ENCODE measurements at places on chromosomes 7 and 10.
A peak's percentile ranks its signal among the peaks of the same experiment; 100 is the strongest.

GRCh38 chr10:108736111-108736510 lies 1187.2 kb downstream of the XPNPEP1 start:
- no peak for DNase-seq

DNA sequence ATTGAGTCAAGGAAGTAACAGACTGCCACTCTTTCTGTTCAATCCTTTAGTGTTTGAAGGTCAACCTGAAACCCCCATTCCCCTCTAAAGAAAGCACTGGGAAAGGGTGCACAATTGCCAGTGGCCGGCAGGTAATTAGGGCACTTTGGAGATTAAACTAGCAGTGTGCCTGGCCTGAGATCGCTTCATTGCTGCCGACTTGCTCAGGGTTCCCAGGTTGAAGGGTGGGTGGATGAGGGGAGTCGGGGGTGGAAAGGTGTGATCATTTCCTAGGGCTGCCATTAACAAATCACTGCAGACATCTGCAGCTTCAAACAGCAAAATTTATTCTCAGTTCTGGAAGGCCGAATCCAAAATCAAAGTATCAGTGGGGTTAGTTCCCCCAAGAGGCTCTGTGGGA lies 16.3 kb upstream of the BTBD16 start:
- DNase-seq: no peak

DNA sequence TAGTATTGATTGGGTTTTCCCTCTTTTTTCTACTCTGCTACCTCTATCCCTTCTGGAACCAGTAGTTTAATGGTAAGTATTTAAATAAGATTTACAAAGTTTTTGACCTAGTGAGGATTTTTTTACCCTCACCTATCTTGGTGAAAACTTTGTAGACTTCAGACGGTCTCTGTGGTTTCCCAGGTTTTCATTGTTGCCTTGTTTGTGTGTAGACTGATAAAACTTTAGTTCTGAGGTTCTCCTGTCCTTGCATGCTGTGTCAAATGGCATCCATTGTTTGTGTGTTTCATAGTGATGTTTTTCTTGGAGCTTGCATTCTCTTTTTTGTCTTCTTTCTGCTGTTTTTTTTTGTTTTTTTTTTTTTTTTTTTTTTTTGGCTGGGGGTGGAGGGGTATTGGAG lies 22.6 kb downstream of the ZNRF2 start:
- no peak for DNase-seq

GRCh38 chr10:44924261-44925040 lies 13.3 kb downstream of the TMEM72 start:
- no peak for DNase-seq

DNA sequence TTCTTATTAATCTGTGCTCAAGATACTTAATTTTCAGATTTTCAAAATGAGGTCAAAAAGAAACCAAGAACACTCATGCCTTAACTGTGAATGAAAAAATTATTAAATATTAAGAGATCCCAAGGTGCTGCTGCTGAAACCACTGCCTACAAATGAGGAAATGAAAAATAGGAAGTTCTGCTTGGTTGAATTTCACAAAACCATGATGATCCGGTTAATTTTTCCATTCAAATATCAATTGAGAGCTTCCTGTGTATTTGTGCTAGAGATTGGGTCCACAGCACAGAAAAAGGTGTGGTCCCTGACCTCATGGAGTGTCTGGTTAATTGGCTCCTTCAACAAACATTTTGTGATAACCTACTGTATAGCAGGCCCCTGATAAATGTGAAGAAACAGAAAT lies 132.7 kb upstream of the YAE1 start:
- no peak for DNase-seq

- DNase-seq: no peak
Measured at GRCh38 chr10:42975558-42976340, 101.1 kb upstream of the RET start.

GRCh38 chr7:47806701-47807103 lies 141.6 kb downstream of the PKD1L1 start:
- DNase-seq: peak; percentile 19

- no peak for DNase-seq
Measured at GRCh38 chr10:86256690-86257315, 109.8 kb downstream of the GRID1 start.

- DNase-seq: peak; percentile 66
Measured at GRCh38 chr10:118045837-118046394, 825 bp downstream of the RAB11FIP2 start.
